ENCODE measurements at places on chromosomes 7 and 10. TPM values are rescaled to one million over a fixed set of nuclear protein-coding genes. Genes with fewer than 3 reads are reported as not detected.

WDR86 gene
- total RNA-seq: 57.0 TPM

CNTNAP2 gene
- total RNA-seq: 5.4 TPM

- DNase-seq: no peak
Observed at GRCh38 chr7:140828741-140829140, 96.0 kb downstream of the BRAF start.

- DNase-seq: no peak
Observed at GRCh38 chr10:122368502-122369254, 5.8 kb upstream of the PLEKHA1 start.

- no peak for DNase-seq
Observed at GRCh38 chr7:42621543-42622219, 290.2 kb downstream of the C7orf25 start.

- DNase-seq: no peak
Observed at GRCh38 chr10:30386801-30387588, 37.9 kb upstream of the MTPAP start.

DNA sequence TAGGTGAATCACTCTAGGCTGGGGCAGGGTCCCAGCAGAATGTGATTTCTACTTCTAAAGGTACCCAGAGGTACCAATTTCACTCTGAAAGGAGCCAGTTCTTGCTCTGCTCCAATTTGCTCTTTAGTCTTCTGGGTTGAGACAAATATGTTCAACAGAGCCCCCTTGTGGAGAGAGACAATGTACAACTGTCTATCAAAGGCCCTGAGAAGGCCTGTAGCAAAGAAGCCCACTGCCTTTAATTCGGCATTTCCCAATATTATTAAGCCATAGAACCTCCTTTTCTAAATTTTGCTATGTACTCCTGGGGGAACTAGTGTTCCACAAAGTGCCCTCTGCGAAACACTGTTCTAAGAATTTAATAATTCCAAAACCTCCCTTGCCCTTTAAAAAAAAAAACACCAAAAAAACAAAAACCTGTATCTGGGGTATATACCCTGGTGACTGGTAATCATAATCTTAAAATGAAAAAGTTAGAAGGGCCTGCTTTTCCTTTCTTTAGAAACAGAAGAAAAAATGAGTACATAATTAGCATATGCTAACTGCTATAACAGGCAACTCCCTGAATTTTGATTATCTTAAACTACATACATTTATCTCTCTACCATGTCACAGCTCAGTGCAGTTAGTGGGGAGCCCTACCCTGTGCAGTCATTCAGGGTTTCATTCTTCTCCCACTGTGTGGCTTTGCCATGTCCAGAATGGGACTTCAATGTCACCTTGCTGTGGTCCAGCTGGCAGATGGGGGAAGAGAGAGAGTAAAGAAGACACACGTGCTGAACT, 160.9 kb upstream of the BMPER start:
- peak; percentile 28 for DNase-seq

- no peak for DNase-seq
Observed at GRCh38 chr7:11584406-11585031, 247.5 kb downstream of the THSD7A start.

LIPF gene
- not detected for total RNA-seq

DDC gene
- not detected for total RNA-seq

PRKCQ gene
- total RNA-seq: 24.0 TPM

PI4K2A gene
- total RNA-seq: 35.4 TPM

CNPY1 gene
- total RNA-seq: not detected

DNA sequence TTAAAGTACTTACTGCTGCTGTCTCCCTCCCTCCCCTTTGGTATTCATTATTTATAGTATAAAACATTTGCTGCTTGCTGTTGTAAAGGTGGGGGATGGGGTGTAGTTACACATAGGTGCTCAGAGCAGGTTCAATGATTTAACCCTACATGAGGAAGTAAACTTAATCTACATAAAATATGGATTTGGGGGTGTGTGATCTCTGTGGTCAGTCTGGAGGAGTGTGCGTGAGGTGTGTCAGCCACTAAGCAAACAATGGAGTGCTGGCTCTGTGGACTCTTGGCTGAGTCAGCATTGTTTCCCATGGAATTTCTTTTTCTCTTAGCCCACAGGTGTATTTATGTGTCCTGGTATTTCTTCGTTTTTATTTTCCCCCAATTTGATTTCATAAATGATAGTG, 133.9 kb downstream of the AUTS2 start:
- no peak for DNase-seq

GDF2 gene
- not detected for total RNA-seq

OR6B1 gene
- not detected for total RNA-seq

GRCh38 chr7:97697396-97697795, 34.5 kb upstream of the TAC1 start:
- no peak for DNase-seq

SSC4D gene
- 15.6 TPM for total RNA-seq

DNA sequence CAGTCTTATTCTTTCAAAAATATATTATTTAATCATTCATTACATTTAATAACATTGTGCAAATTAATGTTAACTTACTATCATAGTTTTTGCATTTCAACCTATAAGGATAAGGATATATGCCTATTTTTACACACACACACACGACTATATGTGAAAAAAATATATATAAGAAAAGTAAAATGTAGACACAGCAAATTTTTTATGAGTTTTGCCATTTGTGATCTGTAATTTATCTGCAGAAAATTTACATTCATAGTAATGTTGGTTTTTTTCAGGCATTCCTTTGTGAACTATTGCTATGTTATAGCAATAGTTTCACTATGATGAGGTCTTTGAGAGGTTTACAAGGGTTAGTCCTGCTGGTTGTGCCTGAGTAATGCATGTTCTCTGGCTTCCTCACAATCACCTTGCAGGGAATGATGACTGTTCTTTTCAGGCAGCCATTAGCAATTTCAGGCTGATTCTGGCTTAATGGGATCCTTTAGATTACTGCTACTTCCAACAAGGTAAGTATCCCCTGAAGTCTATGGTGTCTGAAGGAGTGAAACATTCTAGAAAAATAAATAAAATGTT, 183.7 kb upstream of the CDK1 start:
- no peak for DNase-seq

NME8 gene
- total RNA-seq: not detected

INA gene
- 0.23 TPM for total RNA-seq

GRCh38 chr7:22587322-22587721, 87.3 kb upstream of the STEAP1B start:
- no peak for DNase-seq

DNA sequence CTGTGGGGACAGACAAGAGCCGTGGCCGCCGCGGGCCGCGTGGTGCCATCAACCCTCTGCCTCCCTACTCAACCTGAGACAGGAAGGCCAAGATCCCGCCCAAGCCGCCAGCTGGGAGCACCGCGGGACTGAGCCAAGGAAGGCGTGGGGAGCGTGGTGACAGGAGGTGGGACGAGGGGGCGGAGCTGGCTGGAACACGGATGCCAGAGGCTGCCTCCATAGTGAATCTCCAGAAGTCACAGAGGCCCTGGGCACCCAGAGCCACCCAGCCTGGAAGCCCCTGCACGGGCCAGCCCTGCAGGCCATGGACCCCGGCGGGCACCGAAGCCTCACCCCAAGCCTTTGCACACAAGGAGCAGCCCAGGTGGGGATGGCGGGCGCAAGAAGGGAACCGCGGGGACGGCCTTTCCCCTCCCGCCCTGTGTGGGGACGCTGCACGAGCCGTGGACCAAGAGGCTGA, 18.1 kb upstream of the DPYSL4 start:
- no peak for DNase-seq

DNA sequence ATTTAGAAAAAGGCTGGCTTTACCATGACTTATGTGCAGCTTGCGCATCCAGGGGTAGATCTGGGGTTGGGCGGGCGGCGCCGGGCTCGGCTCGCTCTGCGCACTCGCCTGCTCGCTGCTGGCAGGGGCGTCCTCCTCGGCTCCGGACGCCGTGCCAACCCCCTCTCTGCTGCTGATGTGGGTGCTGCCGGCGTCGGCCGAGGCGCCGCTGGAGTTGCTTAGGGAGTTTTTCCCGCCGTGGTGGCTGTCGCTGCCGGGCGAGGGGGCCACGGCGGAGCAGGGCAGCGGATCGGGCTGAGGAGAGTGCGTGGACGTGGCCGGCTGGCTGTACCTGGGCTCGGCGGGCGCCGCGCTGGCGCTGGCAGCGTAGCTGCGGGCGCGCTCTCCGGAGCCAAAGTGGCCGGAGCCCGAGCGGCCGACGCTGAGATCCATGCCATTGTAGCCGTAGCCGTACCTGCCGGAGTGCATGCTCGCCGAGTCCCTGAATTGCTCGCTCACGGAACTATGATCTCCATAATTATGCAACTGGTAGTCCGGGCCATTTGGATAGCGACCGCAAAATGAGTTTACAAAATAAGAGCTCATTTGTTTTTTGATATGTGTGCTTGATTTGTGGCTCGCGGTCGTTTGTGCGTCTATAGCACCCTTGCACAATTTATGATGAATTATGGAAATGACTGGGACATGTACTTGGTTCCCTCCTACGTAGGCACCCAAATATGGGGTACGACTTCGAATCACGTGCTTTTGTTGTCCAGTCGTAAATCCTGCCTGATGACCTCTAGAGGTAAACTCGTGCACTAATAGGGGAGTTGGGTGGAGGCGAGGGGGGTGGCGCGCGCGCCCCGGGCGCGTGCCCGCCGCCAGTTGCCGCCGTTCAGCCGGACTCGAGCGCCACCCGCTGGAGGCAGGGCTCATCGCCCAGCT, at the start of gene HOXA5:
TSS of gene HOXA5 (minus strand) at position 659 of the 927 bp plus-strand sequence. CDS start at position 585, 74 bp downstream.
- DNase-seq: peak; percentile 86

GRCh38 chr7:48811071-48811470, 113.3 kb upstream of the CDC14C start:
- DNase-seq: no peak

- no peak for DNase-seq
Observed at GRCh38 chr10:103829838-103830465, 25.4 kb downstream of the SH3PXD2A start.

- DNase-seq: peak; percentile 76
Observed at GRCh38 chr7:51160990-51161615, 155.5 kb downstream of the COBL start.

FFAR4 gene
- total RNA-seq: not detected

GRCh38 chr10:12829831-12830390, 171.6 kb downstream of the CCDC3 start:
- no peak for DNase-seq

- peak; percentile 41 for DNase-seq
Observed at GRCh38 chr7:74365322-74366022, 76.3 kb downstream of the CLIP2 start.

- no peak for DNase-seq
Observed at GRCh38 chr10:33804584-33804983, 470.1 kb upstream of the NRP1 start.

ASAH2B gene
- 5.7 TPM for total RNA-seq

GRCh38 chr10:124522131-124522932, 60.7 kb downstream of the LHPP start:
- DNase-seq: no peak

GRCh38 chr10:30978843-30979242, 52.8 kb downstream of the ZNF438 start:
- no peak for DNase-seq

ADAM8 gene
- total RNA-seq: 1.5 TPM

- no peak for DNase-seq
Observed at GRCh38 chr10:79488870-79489269, 23.5 kb upstream of the EIF5AL1 start.

APBB1IP gene
- not detected for total RNA-seq

DNA sequence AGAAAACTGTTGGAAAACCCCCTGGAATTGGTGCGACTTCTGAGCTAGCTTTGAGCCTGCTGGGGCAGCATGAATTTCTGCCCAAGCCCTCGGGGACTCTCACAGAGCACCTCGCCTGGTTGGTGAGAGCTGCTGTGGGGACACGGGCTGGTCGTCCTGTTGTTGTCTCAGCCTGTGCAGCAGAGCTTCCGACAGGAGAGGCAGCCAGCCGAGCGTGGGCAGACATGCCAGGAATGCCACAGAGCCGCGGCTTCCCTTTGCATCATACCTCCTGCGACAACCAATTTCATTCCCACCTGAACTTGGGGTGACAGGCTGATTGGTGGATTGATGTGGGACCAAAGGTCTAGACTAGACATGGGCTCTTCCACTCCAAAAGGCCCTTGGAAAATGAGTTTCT, 60.2 kb upstream of the NRBF2 start:
- no peak for DNase-seq

GRCh38 chr7:46485481-46486065, 564.5 kb upstream of the IGFBP3 start:
- DNase-seq: no peak

DNA sequence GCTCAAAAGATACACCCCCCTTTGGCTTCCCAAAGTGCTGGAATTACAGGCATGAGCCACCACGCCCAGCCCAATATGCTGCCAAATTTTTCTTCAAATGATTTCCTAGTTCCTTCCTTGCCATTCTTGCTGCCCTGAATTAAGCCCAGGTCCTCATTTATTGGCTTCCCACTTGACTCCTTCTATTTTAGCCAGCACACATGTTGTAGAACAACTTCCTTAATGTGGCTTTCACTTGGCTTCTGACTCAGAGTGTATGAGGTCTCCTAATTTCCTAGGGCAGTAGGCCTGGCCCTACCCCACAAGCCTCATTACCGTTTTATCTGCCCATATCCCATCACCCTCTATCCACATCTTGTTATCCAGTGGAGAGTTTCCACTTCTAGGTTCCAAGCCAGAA, 21.8 kb upstream of the HIPK2 start:
- no peak for DNase-seq

DLX5 gene
- 0.18 TPM for total RNA-seq

DNA sequence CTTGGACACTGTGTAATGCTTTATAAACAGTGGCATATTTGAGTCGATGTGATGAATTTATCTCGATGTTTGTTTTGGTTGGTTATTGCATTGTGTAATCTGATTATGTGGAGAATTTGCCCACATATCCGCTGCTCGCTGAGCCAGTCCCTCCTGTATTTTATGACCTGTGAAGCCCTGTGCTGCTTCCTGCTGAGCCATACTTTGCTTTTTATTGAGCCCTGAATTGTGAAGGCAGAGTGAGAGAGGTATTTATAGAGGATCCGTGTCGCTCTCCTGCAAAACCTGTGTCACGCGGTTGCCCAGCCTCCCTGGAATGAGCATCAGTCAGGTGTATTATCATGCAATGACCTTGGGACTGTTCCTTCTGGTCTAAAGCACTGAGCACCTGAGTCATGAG, 253.7 kb downstream of the ARHGAP21 start:
- DNase-seq: no peak

DNA2 gene
- 14.5 TPM for total RNA-seq

- no peak for DNase-seq
Observed at GRCh38 chr7:93044147-93044810, 73.5 kb downstream of the SAMD9 start.

PHTF2 gene
- total RNA-seq: 10.3 TPM

DNA sequence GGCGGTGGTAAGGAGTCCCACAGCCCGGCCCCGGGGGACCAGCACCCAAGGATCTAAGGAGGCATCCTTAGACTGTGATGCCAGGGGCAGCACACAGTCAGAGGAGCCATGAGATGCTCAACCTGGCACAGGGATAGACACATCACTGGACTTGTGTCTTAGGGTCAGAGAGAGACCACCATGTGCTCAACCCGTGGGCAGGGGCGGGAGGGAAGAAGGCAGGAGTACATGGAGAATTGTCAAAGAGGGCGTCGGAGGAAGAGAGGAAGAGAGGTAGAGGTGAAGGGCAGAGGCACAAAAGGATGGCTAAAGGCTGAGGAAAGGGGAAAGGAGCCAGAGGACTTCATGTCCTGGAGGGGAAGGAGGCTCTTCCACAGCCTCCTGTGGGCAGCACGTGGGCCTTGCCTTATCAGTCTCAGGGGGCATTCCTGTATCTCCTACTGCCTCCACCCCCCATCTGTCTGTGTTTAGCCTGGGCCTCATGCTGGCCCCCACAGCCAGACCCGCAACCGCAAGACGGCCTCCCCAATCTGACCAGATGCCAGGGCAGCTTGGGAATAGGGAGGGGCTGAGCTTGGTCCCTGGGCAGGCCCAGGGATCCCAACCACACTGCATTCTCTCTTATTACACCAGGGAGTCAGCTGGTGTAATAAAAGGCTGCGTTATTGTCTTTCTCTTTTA, 2.2 kb downstream of the ADCY1 start:
- no peak for DNase-seq

All from endothelial cell (in vitro differentiated cells).